ENCODE measurements at places on chromosomes 16 and 17.

DNA sequence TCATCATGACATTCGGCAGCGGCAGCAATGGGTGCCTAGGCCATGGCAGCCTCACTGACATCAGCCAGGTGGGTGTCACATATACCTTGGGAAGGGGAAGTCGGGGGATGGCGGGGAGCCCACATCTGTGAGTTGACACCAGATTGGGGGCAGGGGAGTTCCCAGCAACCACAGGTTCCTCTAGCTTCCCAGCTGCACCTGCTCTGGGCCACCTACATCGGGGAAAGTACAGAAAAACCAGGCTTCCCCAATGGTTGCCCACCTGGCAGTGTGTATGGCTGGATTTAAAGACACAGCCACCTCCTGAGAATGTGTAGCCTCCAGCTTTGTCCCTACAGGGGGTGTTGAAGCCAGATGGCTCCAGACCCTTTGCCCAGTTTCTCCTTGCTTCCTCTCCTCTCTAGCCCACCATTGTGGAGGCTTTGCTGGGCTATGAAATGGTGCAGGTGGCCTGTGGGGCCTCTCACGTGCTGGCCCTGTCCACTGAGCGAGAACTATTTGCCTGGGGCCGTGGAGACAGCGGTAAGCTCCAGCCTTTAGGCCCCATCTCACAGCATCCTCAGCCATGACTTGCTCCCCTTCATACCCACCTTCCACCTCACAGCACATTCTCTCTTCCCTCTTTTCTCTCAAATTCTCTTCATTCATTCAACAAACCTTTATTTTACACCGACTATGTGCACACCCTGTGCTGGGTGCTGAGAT is 5.0 kb upstream of the TRAF4 start:
- DNase-seq, result no peak

DNA sequence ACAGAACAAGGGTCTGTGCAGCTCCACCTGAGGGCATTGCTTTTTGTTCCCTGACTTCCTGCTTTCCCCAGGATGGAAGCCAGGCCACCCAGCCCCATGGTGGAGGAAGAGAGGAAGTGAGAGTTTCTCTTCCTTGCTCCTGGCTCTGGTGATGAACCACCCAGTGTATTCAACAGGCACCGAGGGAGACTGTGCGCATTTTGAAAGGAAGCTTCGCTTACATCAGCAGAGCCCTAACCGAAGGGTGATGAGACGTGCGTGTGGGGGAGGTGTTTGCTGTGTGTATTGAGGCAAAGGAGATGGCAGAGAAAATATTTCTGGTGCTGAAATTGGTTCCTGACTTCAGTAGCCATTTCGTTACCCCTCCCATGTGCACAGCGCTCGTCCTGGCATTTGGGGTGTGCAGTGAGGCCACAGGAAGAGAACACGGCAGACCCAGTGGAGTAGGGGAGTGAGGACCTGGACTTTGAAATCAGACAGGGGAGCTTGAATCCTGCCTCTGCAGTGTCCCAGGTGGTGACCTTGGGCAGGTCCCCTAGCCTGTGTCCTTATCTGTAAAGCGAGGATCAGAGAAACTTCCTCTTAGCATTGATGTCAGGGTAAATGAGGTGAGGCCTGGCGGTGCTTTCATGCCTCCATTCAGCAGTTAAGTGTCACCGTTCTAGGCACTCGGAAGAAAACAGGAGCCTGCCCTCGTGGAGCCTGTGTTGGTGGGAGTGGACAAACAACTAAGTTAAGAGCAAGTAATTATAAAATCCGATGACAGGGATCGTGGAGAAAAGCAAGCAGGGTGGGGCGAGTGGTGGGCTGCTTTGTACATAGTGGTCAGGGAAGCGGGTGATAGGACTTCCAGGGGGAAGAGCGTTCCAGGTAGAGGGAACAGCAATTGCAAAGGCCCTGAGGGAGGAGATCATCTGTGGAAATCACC is 7.4 kb downstream of the CMIP start:
- DNase-seq, result no peak

DNA sequence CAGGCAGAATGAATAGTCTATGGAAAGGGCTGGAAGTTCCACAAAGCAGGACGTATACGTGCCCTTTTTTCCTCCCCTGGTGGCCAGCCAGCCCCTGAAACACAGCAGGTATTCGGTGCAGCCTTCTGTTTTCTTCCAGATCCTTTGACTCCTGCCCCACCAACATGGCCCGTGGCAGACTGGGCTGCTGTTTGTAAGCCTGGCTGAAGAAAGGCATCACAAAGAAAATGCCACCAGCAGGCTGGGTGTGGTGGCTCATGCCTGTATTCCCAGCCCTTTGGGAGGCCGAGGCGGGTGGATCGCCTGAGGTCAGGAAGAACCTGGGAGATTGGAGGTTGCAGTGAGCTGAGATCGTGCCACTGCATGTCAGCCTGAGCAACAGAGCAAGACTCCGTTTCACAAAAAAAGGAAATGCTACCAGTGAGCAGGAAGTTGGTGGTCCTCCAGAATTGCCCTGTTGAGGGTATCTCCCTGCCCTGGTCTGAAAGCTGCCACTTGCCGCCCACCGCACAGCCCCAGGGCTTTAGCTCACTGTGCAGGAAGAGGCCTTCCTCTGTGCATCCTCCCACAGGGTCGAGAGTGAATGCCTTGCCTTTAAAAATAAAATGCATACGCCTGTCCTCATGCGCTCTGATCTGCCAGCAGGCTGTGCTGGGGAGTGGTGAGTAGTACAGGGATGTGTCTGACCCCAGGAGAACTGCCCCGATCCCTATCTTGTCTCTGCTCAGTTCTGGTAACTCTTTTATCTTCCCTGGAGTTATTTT is 587.7 kb downstream of the MAF start:
- no peak for DNase-seq

- no peak for DNase-seq
Observed at GRCh38 chr16:23692190-23692837, 13.6 kb downstream of the PLK1 start.

GRCh38 chr16:81680444-81681275 is 98.4 kb upstream of the PLCG2 start:
- DNase-seq, result no peak

GRCh38 chr16:87457709-87458423 is 35.0 kb downstream of the ZCCHC14 start:
- DNase-seq, result no peak

DNA sequence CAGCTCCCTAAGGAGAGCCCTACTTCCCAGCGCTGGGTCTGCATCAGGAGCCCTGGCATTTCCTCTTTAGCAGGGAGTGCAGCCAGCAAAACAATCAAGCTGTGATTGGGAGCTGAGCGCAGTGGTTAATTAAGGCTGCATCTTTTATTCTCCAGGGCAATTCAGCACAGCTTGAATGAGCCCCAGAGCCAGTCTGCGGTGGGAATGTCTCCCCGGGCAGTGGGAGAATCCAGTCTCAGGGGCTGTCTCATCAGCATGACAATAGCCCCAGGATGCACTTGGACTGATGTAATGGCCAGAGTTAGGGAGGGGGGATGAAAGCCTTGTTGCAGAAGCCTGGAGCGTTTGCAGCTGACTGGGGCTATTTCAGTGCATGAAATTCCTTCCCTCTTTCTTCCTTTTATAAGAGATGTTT is 292.6 kb upstream of the SOX9 start:
- DNase-seq, result no peak

Data from LNCaP clone FGC (cell line).